ENCODE measurements at places on chromosomes 13 and 19.

DNA sequence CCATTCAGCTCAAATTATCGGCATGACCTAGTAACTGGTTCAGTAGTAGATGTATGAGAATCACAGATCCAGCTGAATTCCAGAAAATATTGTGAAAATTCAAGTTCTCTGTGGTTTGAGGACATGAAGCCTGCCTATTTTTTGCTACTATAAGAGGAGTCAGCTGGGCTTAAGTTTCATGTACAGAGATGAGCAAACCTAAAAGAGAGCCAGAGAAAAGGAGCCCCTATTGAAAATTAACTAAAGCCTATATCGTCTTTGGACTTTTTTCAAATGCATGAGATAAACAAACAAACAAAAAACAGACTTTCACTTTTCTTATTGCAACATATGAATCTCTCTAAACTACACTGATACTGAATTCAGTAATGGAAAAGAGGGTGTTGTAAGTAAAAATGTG lies 106.8 kb upstream of the SPRY2 start:
- no peak for DNase-seq

GRCh38 chr19:29761575-29762232 lies 46.6 kb upstream of the C19orf12 start:
- DNase-seq, result no peak

DNA sequence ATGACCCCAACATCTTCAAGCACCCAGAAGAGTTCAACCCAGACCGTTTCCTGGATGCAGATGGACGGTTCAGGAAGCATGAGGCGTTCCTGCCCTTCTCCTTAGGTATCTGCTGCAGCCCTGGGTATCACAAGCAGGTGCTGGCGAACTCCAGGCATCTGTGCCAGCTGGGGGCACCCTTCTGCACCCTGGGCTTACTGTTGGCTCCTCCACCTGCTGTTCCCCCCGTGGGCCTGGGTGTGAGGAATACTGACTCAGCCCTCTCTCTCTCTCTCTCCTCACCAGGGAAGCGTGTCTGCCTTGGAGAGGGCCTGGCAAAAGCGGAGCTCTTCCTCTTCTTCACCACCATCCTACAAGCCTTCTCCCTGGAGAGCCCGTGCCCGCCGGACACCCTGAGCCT lies 13.0 kb downstream of the CYP2S1 start:
- no peak for DNase-seq

GRCh38 chr13:48508011-48508410 lies 24.9 kb downstream of the RCBTB2 start:
- DNase-seq, result no peak

DNA sequence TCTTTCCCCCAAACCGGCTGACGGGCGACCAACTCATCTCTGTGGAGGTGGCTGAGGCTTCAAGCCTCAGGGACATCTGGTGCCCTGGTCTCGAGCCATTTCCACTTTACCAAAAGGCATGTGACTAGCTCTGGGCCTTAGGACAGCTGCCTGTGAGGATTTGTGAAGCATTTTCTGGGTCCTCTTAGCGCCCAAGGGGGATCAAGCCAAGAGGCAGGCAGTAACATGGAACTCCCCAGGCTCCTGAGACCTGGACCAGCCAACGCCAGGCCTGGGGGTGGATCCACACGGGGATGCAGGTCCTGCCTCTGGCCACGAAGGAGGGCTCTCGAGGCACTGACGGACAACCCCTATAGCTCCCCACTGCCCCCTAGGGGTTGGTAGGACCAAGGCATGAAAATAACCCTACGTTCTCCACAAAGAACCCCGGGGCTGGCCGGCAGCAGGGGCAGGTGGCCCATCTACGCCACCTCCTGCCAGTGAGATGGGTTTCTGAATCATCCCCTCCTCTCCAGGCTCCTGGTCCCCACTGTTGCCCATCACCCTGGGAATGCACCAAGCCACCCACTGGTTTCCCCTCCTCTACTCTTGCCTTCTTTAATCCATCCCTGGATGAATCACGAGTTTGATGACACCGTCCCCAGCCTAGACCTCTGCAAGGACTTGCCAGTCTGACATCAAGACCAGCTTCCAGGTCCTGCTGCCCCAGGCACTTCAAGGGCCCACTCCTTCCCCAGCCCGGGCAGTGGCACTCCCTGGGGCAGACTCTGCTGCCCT lies 7.0 kb upstream of the MYDGF start:
- DNase-seq, result no peak

- DNase-seq, result no peak
Measured at GRCh38 chr19:55383279-55384130, 587 bp downstream of the TMEM238 start.

DNA sequence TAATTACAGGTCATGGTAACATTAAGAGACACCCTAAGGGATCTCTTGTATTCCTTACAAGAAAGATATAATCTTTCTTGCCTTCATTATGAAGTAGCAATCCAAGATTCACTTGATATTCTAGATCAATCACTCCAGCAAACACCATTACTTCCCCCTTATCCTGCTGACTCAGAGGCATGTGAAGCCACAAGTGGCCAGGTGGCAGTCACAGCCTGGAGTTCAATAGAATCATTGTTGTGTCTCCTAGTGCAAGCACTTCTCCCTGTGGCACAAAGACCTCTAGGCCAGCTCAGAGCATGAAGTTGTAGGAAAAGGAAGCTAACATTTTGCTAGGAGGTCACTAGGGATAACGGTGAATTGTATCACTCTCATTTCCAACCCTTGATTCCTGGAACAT lies 864.3 kb upstream of the ATXN8OS start:
- no peak for DNase-seq

GRCh38 chr13:110538632-110539031 lies 22.9 kb downstream of the RAB20 start:
- DNase-seq, result no peak

DNA sequence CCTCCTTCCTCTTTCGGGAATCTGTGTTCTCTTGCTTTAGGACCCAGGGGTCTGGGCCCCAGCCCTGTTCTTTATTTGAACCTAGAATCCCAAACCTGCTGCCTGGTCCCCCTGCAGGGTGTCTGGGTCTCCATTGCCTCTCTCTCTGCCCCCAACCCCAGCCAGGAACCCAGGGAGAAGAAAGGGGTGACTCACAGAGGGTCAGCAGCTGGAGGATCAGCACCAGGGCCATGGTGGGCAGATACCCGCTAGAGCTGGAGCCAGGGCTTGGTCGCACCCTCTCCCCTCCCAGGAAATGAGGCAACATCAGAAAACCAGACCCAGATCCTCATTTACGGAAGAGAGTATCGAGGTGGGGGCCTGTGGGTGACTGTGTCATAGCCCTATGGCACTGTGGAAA lies at the start of gene OSCAR:
Gene OSCAR, minus strand, starts transcription at position 243 of the 400 bp plus-strand sequence. Its CDS starts 11 bp downstream, at position 232.
- DNase-seq, result no peak

GRCh38 chr19:35756377-35757230 lies at the start of gene HSPB6:
HSPB6 (minus strand) TSS chr19:35757029; CDS start chr19:35757008, 21 bp downstream.
- no peak for DNase-seq

DNA sequence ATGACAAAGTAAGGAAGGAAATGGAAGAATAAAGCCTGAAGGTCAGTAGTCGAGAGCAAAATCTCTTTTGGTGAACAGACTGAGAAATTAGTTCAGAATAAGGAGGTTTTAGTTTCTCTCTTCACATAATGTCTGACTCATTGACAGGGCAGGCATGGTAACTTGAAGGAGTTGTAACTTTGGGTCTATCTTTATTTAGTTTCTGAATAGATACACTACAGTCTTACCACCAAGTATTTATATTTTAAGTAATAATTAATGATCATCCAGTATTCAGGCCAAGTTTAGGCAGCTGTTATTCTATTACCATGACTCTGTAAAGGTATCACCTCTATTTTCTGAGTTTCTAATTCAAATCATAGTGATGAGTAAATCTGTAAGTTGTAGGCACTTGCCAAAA lies 219.9 kb downstream of the SPRY2 start:
- no peak for DNase-seq

DNA sequence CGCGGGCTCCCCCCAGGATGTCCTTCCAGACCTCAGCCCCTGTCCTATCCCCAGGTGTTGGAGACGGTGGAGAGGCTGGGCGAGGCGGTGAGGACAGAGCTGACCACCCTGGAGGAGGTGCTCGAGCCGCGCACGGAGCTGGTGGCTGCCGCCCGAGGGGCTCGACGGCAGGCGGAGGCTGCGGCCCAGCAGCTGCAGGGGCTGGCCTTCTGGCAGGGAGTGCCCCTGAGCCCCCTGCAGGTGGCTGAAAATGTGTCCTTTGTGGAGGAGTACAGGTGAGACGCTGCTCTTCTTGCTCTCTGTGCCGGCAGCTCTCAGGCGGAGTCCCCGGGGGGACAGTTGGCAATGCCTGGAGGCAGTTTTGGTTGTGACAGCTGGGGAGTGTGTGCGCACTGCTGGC lies 6.9 kb downstream of the TTYH1 start:
- DNase-seq, result no peak

- no peak for DNase-seq
Measured at GRCh38 chr19:2714531-2715269, 6.5 kb downstream of the DIRAS1 start.

DNA sequence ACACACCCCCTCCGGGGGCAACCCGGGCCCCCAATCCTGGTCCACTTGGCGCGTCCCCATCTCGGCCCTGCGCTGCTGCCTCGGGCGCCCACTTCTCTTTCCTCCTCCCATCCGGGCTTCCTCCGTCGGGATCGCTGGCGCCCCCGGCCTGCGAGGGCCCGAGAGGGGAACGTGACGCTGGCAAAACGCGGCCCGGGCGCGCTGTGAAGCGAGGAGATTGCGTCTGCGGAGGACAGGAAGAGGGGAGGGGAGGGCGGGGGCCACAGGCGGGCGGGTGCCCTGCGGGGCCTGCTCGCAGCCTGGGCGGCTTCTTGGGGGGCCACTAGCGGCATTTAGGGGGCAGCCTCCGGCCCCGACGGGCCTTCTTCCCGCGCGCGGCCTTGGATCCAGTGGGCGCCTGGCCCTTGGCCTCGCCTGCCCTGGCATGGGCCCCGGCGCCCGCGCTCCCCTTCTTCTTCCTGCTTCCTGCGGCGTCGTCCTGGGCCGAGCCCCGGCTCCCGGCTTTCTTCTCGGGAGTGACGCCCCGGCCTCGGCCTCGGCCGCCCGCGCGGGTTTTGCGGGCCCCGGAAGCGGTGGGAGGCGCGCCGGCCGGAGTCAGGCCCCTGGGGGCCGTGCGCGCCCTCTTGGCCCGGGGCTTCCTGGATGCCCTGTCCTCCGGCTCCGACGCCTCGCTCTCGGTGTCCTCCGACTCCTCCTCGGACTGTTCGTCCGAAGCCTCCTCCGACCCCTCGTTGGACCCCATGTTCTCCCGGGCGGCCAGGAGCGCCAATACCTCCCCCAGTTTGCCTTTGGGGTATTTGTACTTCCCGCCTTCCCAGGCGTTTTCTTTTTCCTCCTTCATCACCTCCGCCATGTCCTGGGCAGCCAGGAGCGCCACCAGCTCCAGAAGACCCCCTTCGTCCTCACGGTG lies 2.2 kb downstream of the PNMA8B start:
- DNase-seq, result no peak

- DNase-seq, result no peak
Measured at GRCh38 chr13:100347968-100348367, 240.6 kb downstream of the GGACT start.

DNA sequence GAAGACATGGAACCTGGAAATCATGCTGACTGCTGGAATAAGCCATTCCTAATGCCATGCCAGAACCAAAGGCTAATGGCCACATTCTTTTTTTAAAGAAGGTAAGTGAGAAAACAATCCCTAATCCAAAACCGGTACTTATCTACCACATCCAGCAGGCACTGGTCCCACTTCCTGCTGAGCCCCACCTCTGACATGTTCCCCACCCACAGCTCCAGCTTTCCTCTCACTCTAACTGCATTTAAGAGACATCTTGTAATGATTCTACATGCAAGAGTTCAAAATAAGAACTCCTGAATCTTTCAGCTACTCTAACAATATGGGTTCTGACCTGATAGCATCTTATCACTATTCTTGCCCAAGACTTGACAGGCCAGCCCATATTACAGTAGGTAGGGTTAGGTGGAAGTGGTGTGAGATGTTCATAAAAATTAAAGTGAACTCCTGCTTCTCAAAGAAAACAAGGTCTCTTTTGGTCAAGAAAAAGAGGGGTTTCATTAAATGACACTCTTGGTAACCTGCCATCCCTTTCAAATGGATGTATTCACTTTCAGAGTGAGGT lies 41.9 kb downstream of the N4BP2L2 start:
- no peak for DNase-seq

DNA sequence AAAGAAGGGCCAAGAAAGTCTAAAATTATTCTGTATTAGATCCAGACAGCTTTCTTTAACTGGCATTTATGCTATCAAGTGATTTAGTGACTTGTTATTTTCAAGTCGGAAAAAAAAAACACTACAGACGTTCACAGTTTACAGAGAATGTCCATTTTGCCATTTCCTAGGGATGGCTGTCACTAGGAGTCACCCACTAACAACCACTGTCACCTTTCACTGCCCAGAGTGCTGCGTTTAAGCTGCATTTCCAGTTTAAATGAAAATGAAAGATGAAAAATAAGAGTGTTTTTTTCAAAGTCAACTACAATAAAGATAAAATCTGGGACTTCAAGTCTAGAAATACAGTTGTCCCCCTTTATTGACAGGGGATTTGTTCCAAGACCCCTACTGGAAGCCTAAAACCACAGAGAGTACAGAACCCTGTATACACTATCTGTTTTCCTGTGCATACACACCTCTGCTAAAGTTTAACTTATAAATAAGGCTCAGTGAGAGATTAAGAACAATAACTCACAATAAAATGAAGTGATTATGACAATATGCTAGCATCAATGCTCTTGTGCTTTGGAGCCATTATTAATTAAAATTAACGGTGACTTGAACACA lies 112.5 kb downstream of the SACS start:
- no peak for DNase-seq

- no peak for DNase-seq
Measured at GRCh38 chr19:13165162-13165997, 15.2 kb downstream of the IER2 start.

GRCh38 chr13:21033856-21034602 lies 27.4 kb downstream of the LATS2 start:
- no peak for DNase-seq

DNA sequence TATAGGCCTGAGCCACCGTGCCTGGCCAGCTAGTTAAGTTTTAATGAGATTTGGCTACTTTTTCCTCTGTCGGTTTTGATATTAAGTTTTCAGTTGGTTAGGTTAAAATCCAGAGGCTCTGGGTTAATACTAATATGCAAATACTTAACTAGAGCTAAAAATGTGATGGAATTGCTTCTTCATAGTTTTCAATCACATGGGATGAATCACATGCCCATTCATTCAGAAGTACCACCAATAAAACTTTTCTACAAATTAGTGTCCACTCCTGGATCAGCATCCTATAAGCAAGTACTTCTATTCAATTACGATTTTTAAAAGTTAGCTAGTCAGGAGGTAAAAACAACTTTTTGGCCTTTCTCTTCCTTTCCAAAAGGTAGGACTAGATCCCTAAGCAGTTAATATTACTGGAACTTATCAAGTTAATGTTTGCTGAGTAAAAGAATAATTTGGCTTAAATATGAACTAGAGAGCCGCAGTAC lies 4.3 kb downstream of the SLC25A30 start:
- no peak for DNase-seq

GRCh38 chr19:48797103-48797502 lies 13.7 kb downstream of the BCAT2 start:
- no peak for DNase-seq

- no peak for DNase-seq
Measured at GRCh38 chr19:14411938-14412245, 7.2 kb downstream of the DDX39A start.

- no peak for DNase-seq
Measured at GRCh38 chr19:44869733-44870470, 21.2 kb upstream of the TOMM40 start.

Measured in stimulated activated CD4-positive, alpha-beta T cell treated with anti-CD3 and anti-CD28 coated beads, Interleukin-1b, Interleukin-23, amount 100 ng/mL, for 1 hour (primary cell).